ENCODE measurements at places on chromosomes 3 and 15.

- DNase-seq = no peak
Observed at GRCh38 chr3:23249961-23250360, 46.8 kb downstream of the UBE2E2 start.

GRCh38 chr3:109910772-109911171 is 573.4 kb upstream of the DPPA4 start:
- DNase-seq = no peak

- DNase-seq = no peak
Observed at GRCh38 chr15:57298204-57298603, 78.1 kb upstream of the CGNL1 start.

DNA sequence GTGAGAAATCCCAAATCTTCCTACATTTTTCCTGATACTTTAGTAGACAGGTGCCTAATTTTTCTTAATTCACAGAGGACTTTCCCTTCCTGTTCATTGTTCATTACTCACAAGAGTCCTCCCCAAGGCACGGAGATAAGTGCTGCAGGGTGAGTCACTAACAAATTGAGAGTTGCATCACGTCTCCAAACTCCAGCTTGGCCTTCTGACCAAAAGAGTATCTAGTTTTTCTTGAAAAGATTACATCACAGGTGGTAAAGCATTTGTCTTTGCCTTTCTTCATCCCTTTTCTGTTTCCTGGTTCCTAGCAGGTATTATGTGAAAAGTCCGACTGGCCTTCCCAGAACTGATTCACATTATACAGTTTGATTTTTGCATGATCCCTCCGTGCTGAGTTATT is 24.9 kb upstream of the RASGRP1 start:
- no peak for DNase-seq

DNA sequence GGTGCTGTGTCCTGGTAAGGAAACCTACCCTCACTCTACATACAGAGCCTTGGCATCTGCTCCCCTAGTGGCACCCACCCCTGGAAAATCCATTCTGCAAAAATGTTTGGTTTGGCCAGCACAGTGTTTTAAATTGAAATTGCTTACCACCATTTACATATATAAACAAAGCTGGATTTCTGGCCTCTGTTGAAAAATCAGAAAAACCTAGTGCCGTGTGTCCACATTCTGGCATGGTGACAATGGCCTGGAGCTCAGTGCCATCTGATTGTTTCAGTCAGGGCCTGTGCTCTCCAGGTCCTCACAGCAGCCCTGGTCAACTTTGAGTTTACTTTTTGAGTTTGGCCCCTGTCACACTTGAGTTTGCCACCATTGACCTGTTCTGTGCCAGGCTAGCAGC is 2.9 kb upstream of the IL17RC start:
- DNase-seq = no peak

DNA sequence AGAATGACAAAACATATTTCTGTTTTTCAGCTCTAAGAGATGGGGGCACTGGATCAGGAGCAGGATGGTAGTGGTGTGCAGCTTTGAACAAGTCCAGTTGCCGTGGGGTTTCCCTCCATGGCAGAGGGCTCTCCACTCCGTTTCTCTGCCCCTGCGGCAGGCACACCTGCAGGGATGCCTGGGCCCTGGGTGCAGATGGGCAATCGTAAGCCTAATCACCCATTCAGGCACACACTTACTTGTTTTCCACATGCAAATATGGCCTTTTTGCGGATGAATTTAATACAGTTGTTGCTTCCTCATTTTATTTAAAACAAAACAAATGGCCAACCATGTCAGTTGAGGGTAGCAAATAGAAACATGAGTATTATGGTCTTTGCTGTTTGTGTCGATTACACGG is 85.1 kb downstream of the LPP start:
- DNase-seq = peak; percentile 28

GRCh38 chr3:24548278-24548677 is 53.6 kb upstream of the THRB start:
- peak; percentile 0 for DNase-seq

- DNase-seq = peak; percentile 79
Observed at GRCh38 chr15:77506311-77507142, 85.8 kb downstream of the HMG20A start.

- DNase-seq = no peak
Observed at GRCh38 chr15:63971427-63971805, 74.9 kb downstream of the DAPK2 start.

GRCh38 chr15:92565351-92566125 is 90.0 kb downstream of the FAM174B start:
- DNase-seq = no peak

DNA sequence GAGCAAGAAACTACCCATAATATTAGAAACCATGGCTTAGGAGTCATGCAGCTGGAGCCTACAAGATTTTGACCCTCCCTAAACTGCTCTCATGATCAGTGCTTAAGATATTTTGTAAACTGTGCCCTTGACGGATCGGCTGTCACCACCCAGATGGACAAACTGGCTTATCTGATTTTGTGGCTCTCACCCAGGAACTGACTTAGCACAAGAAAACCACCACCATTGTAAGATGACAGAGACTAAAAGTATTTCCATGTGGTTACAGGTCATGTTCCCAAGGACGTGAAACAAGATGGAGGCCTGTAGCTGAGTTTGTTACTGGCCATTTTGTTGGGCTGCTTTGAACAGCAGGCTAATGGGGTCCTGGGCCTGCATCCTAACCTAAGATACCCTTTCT is 940.9 kb downstream of the OTOL1 start:
- no peak for DNase-seq

DNA sequence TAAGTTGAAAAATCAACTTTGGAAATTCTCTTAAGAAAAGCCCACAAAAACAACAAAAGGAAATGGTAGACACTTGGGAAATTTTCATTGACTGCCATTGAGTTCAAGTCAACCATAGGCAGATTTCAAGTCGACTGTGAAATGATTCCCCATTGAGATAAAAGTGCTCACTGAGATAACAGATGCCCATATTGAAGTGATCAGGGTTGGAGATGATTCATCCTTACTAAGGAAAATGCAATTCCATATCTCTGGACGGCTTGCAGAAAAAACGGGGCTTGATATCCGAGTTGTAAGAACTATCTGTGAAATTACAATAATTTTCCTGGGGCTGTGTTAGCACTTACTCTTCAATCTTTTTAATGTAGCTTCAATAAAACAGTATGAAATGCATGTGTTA is 373.1 kb upstream of the THRB start:
- no peak for DNase-seq

DNA sequence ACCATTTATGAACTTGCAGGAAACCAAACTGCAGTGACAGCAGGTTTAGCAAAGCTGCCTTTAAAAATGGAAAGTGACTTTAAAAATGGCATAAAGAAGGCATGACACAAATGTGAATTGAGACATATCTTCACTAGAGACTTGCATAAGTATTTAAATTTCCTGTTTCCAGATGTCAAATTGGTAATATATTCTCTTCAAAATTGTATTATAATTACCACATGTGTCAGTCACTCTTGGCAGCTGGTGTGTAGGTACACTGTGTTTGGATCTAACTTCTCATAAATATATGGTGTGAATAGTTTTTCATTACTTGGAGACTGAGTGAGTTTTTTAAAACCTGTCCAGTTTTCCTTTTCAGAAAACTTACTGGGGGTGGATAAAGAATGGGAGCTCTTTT is 636.2 kb upstream of the SGO1 start:
- DNase-seq = no peak

- no peak for DNase-seq
Observed at GRCh38 chr3:88610820-88611219, 461.1 kb downstream of the C3orf38 start.

- no peak for DNase-seq
Observed at GRCh38 chr3:71063773-71064290, 519.7 kb downstream of the FOXP1 start.

DNA sequence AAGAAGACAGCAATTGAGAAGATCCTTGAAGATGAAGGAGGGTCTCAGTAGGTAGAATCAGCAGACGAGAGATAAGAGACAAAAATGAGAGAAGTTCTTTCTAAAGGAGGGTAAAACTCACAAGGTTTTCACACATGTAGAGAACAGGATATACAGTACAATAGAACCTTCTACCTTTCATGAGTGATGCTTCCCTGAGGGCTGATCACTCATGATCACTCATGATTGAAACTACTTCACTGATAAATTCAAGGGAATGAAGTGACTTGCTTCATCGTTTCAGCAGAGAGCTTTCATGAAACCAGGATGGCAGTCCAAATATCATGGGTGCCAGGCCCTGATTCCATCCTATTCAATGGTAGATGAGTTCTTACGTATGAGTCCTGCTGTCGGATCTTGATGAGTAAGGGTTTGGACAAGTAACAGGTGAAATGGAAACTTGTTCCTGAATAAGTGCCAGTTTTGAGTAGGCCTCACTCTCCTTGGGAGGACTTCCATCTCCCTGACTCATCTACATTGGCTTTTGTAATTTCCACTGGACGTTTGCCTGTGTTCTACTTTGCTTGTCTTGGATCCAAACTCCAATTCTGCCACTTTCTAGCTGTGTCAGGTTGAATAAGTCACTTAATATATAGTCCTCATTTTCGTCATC is 9.6 kb upstream of the CLDN16 start:
- no peak for DNase-seq

DNA sequence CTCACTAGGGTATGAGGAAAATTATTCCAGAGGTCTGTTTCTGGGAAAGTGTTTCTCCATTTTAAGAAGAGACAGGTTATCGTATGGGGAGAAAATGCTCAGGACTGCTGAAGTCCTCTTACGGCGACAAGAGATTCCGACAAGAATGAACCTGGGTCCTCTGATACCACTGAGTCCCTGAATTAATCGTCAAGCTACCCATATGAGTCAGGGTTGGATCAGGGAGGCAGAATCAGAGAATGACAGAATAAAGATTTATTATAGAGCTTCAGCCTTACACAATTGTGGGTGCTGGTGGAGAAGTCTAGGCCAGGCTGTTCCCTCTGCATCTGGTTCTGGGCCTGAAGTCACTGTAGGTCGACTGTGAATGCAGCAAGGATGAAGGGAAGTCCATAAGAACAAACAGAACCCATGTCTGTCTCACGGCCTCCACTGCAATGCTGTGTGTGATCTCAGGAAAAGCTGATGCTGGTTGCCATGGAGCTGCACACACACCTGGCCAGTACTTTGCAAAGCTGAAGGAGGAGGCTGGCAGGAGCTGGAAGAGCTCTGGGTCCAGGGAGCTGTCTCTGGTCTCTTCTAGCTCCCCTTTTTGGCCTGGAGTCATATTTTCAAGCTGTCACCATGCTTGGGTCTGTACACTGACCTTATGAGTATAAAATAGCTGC is 83.9 kb downstream of the HHLA2 start:
- peak; percentile 26 for DNase-seq

DNA sequence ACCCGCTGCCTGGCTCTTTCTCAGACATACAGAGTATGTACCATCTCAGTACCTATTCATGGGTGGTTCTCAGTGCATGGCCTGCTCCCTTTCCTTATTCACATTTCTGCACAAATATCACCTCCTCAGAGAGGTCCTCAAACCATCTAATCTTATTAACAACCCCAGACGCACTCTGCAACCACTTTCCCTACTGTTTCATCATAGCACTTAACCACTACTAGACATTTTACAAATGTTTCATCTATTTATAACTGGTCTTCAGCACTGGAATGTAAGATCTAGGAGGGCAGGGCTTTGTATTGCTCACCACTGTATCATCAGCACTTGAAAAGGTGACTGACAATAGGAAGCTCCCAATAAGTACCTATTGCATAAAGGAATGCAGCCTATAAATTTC is 45.1 kb downstream of the TNIK start:
- no peak for DNase-seq

DNA sequence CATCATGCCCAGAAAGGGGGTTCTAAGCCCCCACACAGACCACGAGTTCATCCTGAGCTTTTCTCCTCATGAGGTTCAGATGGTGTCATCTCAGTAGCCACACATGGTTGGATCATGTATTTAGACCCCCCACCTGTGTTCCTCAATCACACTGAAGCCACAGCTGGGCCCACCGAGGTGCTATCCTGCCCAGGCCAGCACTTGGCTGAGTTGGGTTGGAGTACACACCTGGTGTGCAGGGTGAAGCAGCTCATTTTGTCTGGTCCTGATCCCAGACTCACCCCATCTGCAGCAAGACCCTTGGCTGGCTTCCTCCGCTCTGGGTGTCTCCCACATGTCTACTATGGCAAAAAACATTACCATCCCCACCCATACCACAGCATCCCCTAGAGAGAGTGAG is 41.9 kb downstream of the ACAA1 start:
- DNase-seq = no peak

- DNase-seq = peak; percentile 54
Observed at GRCh38 chr3:130823241-130823884, 70.5 kb upstream of the ATP2C1 start.

DNA sequence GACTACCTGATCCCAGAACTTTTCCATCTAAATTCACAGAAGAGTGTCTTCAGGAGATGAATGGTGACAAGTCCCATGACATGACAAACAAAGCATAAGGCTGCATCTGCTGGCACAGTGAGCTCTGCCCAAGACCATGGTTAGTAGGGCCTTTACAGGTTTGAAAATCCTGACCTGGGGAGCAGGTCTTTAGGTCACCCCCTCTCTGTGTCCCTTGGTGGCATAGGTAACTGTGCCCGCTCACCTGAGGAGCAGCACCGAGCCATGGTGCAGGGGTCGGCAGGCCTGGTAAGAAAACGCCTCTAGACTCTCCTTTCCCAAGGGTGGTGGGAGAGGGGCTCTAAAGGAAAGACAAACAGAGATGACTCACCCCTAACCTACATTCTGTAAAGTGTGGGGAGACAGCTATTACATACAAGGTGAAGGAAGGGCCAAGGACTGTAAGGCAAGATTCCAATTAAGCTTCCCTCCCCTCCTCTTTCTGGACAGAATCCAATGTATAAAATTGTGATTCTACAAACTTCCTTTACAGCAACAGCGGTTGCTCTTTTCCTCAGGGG is 74.0 kb downstream of the SATB1 start:
- DNase-seq = peak; percentile 39

- no peak for DNase-seq
Observed at GRCh38 chr3:155861476-155862183, 7.4 kb upstream of the SLC33A1 start.

GRCh38 chr15:74609938-74610301 is 5.7 kb upstream of the CLK3 start:
- no peak for DNase-seq

DNA sequence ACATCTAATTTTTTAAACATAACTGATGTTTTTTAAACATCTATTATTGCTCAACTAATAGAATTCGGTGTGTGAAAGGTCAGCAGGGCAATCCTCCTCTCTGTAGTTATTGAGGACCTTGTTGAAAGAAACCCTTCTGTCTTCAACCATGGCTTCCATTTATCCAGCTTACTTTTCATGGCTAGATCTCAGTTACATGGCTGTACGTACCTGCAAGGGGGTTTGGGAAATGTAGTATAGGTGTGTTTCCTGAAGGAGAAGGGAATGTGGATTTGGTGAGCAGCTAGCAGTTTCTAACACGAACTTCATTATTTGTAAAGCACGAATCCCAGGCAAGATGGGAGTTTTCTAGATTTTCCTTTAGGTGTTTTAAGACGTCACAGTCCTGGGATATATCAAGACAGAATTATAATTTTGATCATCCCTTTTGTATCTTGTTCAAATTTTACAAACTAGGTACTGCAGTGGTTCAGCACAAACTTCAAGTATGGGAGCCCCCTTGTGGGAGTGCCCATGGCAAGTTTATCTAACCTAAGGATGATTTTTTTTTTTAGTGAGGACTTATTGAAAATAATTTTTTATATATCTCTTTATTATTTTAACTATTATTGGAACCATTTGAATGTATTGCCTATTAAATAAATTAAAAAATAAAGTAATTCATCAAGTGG is 41.6 kb downstream of the FBXL2 start:
- no peak for DNase-seq

- no peak for DNase-seq
Observed at GRCh38 chr3:16618721-16619120, 13.5 kb upstream of the DAZL start.

Measured in NCI-H1105 treated with DMSO at 0.1 percent for 48 hours (cell line).